ENCODE measurements at places on chromosomes 7 and 10.

- DNase-seq, result no peak
These were observed 23.9 kb upstream of the AOC1 start for GRCh38 chr7:150828384-150828783.

DNA sequence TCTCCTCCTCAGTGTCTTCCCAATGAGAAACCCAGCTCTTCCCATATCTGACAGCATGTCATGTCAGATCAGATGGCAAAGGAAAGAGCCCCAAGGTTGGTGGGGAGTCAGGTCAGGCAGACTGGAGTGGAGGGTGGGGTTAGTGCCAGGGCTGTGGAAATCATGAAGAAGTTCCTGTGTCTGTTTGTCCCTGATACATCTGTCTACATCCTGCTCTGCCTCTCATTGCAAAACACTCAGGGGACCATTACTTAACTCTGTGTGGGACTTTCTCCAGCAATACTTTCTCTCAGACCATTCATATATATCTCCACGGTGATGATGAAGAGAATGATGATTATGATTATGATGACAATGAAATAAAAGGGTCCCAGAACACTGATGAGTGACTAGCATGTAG lies 3.3 kb downstream of the PRRT4 start:
- no peak for DNase-seq

DNA sequence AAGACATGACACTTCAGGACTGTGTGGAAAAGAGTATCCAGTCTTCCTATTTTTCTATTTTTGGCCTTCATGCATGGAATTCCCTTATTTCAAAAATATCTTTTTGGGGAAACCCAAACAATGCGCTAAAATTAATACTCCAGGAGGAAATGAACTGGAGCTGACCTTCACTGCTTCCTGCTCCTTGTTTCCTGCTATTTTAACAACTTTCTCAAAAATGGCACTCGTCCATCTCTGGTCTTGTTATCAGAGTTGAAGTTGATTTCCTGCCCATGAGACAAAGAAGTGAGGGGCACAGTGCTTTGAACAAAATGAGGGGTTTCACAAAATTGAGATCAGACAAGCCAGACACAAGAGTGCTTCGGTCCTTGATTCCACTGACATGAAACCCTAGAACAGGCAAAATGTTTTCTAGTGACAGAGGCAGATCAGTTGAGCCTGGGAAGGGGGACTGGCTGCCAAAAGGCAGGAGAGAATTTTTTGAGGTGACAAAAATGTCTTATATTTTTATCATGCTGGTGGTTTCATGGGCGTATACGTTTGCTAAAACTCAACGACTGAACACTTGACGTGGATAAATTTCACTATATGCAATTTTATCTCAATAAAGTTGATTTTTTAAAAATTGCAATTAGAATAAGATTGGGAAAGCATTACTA lies 193.2 kb downstream of the CREB5 start:
- no peak for DNase-seq

GRCh38 chr10:118472415-118473304 lies 122.8 kb downstream of the PRLHR start:
- no peak for DNase-seq

DNA sequence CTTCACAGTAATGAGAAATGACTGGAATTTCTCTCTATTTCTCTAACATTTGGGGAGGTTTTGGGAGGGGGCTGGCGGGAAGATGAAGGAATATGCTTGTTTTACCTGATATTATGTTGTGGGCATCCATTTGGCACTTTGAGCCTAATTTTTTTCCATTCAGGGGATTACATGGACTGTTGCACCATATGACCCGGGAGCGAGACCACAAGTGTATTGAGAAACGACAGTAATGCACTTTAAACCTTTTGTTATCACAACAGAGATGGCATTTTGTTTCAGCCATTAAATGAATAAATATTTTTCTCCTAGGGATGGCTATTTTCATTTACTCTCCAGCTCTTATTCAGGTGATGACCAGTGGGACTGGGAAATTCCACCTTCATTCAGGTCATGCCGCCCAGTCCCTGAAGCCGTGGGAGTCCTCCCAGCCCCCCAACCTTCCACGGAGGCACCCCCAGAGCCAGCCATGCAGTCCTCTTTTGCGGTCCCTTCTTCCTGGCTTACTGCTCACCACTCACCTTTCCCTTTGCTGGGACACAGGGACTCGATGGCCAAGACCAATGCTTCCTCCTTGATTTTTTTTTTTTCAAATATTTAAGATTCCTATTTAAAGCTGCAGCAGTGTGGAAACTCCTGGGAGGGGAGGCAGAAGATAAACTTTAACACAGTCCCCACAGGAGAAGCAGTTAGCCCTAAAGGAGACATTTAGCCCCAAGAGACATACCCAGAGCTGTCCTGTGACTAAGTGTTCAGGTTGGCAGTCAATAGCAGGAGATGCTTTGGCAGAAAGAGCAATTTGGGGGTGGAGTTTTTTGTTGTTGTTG lies 190.9 kb upstream of the YAE1 start:
- no peak for DNase-seq

GRCh38 chr7:47905076-47905920 lies 43.0 kb downstream of the PKD1L1 start:
- DNase-seq, result no peak

- DNase-seq, result no peak
These were observed 107.1 kb upstream of the GSDME start for GRCh38 chr7:24864214-24864817.

- DNase-seq, result no peak
These were observed 1.9 kb upstream of the TMEM229A start for GRCh38 chr7:124034754-124035100.

- no peak for DNase-seq
These were observed 171.1 kb upstream of the PHF14 start for GRCh38 chr7:10802526-10802925.

- no peak for DNase-seq
These were observed 7.0 kb downstream of the NUDT5 start for GRCh38 chr10:12188656-12189055.

DNA sequence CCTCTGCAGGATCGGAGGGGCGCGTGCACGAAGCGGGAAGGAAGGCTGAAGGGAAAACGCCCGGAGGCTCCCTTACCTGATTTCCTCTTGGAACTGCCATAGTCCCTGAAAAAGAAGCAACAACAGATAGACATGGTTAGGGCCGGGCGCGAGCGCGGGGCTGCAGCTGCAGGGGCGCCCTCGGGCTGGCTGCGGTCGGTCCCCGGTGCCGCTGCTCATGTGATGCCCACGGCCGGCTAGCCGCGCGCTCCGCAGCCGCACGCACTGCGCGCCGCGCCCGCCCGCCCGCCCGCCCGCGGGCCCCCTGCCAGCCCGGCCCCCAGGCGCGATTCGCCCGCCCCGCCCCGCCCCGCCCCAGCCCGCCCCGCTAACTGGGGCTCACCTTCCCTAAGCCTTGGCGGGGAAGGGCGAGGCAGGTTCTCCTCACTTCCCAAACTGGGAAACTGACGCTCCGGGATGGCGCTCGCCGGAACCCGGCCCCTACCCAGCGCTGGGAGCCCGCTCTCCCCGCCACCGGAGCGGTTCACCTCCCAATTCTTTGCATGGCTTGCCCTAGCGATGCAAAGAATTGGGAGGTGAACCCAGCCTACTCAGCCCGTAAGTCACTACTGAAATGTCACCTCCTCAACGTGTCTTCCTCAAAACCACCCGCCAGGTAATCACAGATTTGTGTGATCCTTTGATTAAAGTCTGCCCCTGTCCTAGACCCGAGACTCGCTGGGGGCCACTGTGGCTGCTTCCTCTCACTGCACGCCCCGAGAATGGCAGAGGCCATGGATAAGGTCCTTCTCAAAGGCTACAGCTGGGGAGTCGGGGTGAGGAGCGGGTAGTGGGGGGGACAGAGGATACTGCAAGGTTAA lies 162.2 kb downstream of the SH3PXD2A start:
- DNase-seq, result peak; percentile 46

DNA sequence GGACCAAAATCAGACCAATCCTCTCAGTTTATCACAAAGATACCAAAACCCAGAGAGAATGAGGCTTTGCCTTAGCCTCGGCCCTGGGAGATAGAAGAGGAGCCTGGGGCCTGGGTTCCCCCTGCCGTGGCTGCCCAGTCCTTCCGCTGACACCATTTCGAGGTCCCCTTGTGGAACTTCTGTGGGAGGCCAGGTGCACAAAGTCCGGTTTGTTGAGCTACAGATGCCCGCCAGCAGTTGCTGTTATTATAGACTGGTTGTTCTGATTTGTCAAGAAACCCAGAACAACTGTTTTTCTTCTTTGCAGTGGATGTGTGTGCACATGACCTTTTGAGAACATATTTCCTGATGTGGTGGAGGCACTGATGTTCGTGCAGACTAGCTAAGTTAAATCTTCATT lies 47.6 kb downstream of the CUX1 start:
- DNase-seq, result no peak

- no peak for DNase-seq
These were observed 64.1 kb downstream of the CAV1 start for GRCh38 chr7:116588641-116589594.

DNA sequence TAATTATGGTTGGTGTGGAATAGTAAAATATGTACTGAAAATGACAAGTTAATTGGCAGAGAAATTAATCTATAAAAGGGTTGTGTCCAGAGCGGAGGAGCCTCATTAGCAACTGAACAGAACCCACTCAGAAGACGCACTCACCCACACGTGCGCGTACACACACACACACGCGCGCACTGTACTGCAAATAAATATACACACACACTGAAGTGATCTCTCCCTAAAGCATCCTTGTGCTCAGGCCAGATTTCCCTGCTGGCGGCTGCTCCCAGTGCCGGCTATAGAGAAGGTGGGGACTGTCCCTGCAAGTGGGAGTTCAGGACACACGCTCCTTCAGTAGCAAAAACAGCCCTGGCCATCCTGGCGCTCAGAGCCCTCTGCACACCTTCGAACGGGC lies 85.2 kb downstream of the CHST15 start:
- no peak for DNase-seq

DNA sequence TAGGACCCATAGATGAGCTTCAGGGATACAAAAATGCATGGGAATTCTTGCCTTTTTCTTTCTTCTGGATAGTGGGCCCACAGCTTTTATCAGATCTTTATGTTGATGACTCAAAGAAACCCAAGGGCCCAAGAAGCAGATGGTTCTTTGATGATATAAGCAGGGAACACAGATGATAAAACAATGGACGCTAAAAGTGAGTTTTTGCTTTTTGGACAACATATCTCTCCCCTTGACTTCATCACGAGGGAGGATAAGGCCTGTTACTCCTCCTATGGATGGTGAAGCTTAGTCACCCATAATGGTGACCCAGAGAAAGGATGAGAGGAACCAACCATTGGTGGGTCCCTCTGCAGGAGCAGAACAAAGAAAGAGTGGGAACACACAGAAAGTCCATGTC lies 6.5 kb upstream of the OGA start:
- no peak for DNase-seq

GRCh38 chr10:70368774-70369482 lies 13.5 kb downstream of the LRRC20 start:
- no peak for DNase-seq

GRCh38 chr7:126931581-126931980 lies 321.2 kb downstream of the GRM8 start:
- DNase-seq, result no peak

DNA sequence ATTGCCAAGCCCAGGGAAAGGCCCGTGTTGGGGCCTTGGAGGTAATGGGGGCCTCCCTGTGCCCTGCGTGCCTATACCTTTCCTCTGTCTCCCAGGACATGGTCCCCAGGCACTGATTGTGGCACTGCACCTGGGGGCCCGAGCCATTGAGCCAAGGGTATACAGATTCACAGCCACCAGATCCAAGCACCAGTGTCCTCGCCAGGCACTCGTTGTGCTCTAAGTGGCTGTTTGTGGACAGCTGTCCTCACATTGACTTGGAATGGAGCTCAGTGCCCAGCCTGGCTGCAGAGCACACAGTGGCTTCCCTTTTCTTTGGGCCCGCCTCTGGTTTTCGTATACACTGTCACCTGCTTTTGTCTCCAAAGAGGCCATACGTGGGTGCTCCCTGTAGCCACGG lies 72.0 kb upstream of the BTBD16 start:
- no peak for DNase-seq

DNA sequence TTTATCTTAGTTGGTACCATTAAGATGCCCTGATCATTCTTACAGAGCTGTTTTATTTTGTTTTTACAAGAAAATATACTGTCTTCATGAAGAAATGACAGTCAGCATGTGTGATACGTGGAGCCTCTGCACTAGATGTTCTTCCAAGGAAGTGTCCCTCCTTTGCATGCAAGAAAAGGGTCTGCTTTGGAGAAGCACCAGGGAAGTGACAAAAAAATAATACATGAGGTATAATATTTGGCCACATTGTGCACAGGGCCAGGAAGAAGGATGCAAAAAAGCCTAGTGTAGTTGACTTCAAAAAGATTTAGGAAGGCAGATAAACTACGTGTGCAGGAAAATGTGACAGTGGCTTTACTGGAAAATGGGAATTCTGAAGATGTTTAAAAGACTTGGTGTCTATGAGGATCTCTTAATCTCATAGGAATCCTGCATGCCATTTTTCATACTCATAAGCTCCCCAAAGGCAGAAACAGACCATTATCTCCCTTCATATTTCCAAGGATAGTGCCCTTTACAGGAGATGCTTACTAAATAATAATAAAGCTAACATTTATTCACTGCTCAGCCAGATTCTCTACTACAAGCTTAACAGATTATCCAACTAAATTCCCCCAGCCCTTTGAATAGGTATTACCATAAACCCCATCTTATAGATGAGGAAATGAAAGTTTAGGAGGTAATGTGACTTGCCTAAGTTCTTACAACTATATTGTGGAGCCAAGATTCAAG lies 284.2 kb downstream of the HPSE2 start:
- DNase-seq, result no peak

DNA sequence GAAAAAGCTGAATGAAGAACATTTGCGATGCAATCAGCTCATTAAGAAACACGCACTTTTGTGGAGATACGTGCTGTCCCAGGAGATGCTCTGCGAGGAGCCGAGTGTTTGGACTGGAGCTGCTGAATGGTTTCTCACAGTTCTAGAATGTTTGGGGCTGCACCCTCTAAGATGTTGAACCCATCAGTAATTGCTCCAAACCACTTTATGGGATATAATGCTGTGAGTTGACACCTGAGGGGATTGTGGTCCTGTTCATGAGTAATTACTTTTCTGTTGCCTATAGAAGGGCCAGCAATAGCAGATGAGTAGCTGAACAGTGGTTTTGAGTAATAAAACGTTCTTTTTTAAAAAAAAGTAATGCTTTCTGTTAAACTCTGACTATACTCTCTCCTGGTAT lies 63.1 kb downstream of the IKZF1 start:
- DNase-seq, result no peak

DNA sequence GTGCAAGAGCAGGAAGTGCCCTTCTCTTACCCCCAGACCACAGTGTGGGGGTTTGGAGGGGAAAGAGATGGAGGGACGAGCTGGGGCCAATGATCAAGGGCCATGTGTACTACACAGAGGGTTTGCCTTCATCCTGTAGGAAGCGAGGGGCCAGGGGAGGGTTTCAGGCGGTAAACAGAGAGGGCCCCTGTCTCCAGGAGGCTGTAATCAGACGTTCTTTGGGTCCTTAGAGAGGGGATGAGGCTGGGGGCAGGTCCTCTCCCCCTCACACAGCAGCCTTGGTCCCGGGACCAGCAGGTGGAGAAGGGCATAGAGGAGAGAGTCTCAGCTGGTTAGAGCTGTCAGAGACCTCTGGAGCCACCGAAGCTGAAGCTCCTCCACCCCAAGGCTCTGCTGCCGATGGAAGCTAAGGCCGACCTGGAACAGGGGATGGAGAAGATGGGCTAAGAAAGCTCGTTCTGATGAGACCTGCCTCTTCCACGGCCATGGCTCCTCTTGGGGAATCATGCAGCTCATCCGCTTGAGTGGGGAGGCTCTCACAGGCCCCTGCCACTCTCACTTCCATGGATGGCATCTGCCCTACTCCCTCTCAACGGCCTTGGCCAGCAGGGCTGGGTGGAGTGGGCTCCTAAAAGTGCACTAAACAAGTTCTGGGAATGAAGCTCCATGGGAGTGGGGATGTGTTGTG lies 3.5 kb downstream of the LOXL4 start:
- DNase-seq, result no peak

GRCh38 chr10:112805701-112806100 lies 144.3 kb upstream of the TCF7L2 start:
- no peak for DNase-seq

Measured in T-helper 17 cell (primary cell).